ENCODE measurements at places on chromosomes 12 and 14.
A peak's percentile ranks its signal among the peaks of the same experiment; 100 is the strongest.

- no peak for DNase-seq
Measured at GRCh38 chr12:12835378-12836146, 22.4 kb downstream of the DDX47 start.

GRCh38 chr14:29462321-29462720, 465.3 kb downstream of the PRKD1 start:
- no peak for DNase-seq

- no peak for DNase-seq
Measured at GRCh38 chr12:70609203-70609602, 28.0 kb downstream of the PTPRB start.

DNA sequence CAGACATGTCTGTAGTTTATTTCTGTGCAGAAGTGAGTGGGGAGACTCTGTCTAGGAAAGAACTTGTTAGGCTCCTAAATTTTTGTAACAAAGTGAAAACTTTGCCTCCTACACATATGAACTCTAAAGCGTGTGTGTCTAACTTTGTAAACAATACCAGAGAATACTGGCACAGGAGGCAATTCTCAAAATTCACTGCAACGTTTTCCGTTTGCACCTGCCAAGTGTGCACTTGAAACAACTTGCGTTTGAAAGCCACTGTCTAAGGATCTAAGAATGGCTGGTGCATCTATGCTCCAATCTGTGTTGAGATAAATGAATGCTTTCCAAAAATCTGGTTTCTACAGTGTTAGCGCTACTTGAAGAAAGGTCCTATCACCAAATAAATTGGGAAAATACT, 15.3 kb downstream of the GRIP1 start:
- DNase-seq = no peak

- no peak for DNase-seq
Measured at GRCh38 chr12:115433014-115433634, 749.1 kb upstream of the TBX3 start.

DNA sequence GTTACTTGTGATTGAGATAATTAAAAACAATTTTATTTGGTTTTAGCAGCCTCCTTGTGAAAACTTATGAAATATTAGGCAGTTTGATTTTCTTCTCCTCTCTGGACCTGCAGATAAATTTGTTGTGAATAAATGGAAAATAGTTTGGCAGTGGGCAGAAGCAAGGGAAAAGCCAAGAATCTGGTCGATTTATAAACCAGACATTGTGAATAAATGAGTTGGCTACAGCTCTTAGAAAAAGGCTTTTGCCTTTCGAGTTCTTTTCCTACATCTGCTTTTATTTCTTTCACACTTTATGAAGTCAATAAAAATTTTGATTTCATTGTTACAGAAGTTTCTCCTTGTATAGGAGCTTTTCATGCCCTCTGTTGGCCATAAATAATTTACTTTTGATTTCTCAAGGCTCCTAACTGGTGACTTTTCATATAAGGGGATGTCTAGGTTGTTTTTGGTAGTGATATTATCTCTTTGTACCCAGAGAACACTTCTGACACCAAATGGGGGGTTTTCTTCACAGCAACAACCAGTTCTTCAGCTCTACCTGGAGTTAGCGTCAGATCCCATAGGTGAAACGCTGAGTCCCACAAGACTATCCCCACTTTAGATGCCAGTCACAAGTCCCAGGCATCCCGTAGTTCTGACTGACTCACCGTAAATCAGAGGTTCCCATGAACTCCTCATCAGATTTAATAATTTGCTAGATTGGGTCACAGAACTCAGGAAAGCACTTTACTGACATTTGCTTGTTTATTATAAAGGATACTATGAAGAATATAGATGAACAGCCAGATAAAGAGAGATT, 136.5 kb upstream of the DNM1L start:
- no peak for DNase-seq

DNA sequence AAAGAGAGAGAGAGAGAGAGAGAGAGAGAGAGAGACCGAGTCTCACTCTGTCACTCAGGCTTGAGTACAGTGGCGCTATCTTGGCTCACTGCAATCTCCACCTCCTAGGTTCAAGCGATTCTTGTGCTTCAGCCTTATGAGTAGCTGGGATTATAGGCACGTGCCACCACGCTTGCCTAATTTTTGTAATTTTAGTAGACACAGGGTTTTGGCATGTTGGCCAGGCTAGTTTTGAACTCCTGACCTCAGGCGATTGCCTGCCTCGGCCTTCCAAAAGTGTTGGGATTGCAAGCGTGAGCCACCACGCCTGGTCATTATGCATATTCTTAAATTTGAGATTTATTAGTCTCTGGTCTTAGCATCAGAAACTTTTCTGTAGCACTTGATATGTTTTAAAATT, 317.9 kb upstream of the ATP2B1 start:
- no peak for DNase-seq

DNA sequence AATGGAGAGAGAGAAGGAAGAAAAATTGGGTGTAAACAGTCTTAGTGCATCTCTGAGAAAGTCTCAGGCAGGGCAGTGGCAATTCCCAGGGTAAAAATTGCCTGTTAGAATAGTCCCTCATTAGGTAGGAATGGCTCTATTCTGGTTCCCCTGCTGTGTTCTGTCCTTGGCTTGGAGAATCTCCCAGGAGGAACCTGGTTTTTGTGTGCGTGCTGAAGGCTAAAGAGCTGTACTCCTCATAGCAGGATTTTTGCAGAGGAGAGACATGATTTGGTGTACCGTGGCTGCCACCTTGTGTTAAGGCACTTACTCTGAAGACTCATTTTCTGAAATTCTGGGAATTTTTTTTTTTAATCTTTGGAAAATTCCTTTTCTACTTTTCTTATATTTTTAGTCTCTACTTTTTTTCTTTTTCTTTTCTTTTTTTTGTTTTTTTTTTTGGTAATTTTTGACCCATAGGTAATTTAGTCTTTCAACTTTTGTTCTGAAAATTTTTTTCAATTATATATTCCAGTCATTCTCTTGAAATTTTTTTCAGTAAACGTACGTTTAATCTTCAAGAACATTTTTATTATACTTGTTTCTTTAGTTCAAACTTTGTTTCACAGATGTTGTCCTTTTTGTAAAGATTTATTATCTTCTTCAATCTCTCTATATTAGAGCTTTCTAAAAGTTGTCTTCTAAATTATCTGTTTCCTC, 63.8 kb downstream of the FBXO33 start:
- DNase-seq = peak; percentile 42

All from activated CD4-positive, alpha-beta T cell treated with anti-CD3 and anti-CD28 coated beads, Interleukin-10, Interleukin-2, amounts not matched to agents 100 ng/mL and 50 ng/mL, durations not matched to agents 16 hours and 8 hours (primary cell).